Camera-type eye (tissue), 1 donor: ENCODE measurements at places on chromosomes 3 and 15. TPM values are rescaled to one million over a fixed set of nuclear protein-coding genes. Genes with fewer than 3 reads are reported as not detected.

The UROC1 gene
- 0.11 TPM for total RNA-seq

The ISL2 gene
- 9.6 TPM for total RNA-seq

The SETMAR gene
- 24.7 TPM for total RNA-seq

The ITGB5 gene
- 79.6 TPM for total RNA-seq

The MCCC1 gene
- total RNA-seq = 45.6 TPM

The CASR gene
- 0.05 TPM for total RNA-seq

The CMC1 gene
- 11.7 TPM for total RNA-seq

The LRRC31 gene
- total RNA-seq = not detected

The FAM107A gene
- total RNA-seq = 18.9 TPM

The MORC1 gene
- not detected for total RNA-seq

The LRRC34 gene
- 17.3 TPM for total RNA-seq

The HTR3E gene
- total RNA-seq = not detected

The ITGA11 gene
- 13.7 TPM for total RNA-seq
